ENCODE measurements at places on chromosomes 1 and 21.

DNA sequence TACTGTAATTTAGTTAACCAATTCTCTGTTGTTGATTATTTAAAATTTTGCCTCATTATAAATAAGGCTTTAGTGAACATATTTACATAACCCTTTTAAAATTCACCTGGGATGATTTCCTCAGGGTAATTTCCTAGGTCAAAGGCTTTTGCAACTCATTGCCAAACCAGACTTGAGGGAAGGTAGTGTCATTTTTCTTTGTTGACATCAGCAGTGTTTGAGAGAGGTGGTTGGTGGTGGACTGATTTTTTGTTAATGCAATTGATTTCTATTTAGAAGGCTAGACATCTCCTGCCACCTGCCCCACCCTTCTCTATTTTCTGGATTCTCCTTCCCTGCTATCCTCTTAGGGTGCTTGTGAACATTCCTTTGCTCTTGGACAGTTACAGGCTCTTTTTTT lies 116.8 kb downstream of the HHAT start:
- DNase-seq: no peak

DNA sequence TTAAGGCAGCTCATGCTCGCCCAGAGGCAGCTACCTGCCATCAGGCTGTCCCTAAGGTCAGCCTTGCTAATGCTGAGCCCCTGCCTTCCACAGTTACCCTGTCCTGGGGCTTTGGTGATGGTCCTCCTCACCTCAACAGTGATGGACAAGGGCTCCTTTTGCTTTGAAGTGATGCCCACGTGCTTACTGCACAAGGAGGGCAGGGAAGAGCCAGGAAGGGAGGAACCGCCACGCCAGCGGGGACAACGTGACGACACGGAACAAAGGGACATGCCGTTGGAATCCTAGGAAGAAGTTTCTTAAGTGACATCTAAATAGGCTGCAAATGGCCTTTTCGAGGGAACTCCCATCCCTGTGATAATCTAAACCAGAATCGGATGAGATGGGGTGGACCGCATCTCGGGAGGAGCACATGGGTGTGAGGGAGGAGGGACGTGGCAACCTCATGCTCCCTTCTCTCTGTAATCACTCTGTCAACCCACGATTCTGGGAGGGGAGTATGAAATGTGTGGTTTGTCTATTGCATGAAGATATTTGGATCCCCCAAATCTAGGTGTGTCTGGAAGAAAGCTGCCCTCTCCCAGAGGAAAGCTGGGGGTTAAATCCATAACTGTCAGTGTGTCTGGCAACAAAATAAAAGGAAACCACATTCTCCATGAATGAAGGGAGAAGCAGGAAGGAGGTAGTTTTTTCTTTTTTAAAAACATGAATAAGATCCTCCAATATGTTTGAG lies 110.9 kb upstream of the IRF2BP2 start:
- DNase-seq: no peak

GRCh38 chr1:56625819-56626440 lies 19.2 kb upstream of the PRKAA2 start:
- no peak for DNase-seq

GRCh38 chr1:41642922-41643821 lies 158.7 kb upstream of the EDN2 start:
- no peak for DNase-seq

DNA sequence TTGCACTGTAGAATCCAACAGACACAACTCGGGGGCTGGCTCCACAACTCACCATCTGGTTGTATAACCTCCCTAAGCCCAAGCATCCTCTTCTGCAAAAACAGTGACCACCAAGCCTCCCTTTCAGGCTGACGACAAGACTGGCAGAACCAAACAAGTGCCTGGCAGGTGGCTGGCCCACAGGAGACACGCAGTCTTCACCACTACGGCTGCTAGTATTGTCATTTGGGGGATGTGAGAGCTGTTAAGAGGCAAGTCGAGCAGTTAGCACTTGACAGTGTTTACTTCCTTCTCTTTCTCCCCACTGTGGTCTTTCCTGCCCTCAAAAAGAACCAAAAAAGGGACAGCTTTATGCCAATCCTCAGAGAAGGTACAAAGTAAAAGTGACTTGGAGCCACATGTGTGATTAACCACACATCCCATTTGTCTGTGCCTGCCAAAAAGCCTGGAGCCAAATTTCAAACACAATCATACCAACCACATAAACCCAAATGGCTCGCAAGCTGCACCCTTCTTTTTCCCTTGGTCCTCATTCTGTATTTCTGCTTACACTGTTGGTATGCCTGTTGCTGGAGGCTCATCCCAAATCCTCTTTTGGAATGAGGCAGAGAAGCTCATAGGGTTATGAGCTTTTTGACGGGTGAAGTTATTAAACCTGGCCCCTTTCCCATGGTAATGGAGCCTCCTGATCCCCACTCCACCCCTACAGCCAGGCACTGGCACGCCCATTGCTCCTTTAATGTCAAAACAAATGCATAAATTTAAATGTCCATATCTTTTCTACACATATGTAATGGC lies 94.1 kb downstream of the TGFBR3 start:
- no peak for DNase-seq

DNA sequence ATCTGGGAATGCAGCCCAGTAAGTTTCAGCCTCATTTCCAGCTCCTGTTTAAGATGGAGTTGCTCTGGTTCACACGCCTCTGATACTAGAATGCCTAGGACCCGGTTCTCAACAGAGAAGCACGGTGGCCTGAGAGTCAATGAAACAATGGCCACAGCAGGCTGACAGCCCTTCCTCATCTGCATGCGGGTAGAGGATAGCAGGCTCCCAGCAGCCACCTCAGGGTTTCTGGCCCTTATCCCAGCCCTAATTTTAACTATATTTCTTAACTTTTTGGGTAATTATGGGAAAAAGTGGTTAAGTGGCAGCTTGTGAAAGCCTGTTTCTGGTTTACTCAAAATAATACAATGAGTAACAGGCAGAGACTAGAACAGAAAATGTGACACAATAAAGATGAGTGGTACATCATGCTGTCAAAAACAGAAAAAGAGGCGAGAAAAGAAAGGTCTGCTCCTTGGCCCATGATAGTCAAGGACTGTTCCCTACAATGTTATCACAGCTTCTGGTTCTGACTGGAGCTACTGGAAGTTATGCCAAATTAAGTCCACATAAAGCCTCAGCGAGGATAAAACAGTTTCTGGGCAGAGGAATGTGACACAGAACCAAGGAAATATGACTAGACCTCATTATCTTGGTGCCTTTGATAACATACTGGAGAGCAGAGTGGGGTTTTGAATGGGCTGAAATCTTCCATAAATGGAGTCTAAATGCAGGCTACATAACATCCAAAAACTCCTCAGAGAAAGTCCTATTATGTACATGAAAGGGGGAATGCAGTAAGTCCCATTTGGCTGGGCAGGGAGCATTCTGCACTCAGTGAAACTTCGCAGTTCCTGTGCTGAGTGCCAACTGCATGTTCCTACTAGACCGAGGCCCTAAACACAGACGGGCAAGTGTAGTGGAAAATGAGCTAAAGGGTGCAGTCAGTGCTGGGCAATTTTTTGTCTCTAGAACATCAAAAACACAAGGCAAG lies 92.1 kb downstream of the NIBAN1 start:
- no peak for DNase-seq

DNA sequence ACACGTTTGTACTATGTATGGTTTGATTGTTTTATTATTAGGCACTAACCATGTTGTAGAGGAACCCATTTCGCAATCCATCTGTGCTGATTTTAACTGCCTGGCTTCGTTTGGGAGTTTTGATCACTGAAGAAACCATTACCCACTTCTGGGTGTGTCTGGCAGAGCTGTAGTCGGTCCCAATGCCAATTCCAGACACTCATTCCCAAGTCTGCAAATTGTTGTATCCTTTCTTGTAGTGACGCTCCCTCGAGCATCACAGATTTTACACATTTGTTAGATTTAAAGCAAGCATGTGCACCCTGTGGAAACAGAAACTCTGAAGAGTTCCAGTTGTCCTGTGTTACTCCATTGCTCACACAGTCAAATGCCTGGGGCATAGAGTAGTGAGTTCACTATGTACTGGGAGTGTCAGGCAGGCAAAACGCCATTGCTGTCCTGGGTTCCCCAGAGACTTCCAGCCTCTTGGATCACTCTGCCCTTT lies 31.0 kb upstream of the EFCAB14 start:
- no peak for DNase-seq

- DNase-seq: peak; percentile 93
These were observed 29.6 kb upstream of the PRRX1 start for GRCh38 chr1:170634293-170634692.

DNA sequence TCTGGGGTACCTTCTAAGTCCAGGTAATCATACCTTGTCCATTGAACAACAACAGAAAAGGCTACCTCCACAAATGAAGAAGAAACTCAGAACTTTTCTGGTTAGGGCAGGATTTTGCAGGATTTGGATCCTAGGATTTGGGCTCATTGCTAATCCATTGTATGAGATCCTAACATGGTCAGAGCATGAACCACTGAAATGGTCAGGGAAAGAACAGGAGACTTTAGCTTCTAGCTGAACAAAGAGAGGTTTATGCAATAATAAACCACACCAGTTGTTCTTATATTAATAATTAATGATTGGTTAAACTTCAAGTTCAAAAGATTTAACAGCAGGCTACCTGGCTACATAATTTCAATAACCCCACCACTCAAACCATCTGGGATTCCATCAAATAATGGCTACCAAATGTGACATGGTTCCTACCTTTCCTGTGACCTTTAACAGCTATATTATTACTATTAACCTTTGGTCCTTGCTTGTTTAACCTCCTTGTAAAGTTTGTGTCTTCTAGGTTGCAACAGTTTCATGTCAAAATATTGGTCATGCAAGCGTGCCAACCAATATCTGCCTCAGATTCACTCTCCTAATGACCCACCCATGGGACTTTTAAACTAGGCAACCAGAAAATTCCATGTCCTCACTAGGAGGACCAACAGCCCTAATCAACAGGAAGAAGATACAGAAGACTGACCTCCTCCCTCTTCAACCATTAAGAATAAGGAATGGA lies 60.6 kb upstream of the USH2A start:
- no peak for DNase-seq

DNA sequence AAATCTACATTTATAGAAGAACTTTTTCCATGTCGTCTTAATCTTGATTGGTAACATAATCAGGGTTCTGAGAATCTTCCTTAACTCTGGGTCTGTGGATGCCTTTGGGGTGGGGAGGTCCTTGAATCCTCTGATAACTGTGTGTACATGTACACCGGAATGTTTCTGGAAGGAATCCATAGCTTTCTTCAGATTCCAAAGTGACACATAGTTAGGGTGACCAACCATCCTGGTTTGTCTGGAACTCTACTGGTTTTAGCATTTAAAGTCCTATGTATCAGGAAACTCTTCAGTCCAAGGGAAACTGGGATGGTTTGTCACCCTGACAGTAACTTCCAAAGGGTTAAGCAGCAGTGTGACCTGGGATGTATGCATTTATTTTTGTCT lies 16.8 kb downstream of the STRIP1 start:
- DNase-seq: peak; percentile 75

- DNase-seq: no peak
These were observed 76.7 kb upstream of the VCAM1 start for GRCh38 chr1:100642826-100643225.

DNA sequence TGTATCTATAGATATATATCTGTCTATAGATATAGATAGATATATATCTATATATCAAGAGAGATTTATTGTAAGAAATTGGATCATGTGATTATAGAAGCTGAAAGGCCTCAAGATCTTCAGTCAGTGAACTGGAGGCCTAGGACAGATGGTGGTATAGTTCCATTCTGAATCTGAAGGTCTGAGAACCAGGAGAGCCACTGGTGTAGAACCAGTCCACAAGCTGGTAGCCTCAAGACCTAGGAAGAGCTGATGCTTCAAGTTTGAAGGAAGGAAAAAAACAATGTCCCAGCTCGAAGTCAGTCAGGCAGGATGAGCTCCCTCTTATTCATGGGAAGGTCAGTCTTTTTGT lies 213.2 kb upstream of the JUN start:
- no peak for DNase-seq

DNA sequence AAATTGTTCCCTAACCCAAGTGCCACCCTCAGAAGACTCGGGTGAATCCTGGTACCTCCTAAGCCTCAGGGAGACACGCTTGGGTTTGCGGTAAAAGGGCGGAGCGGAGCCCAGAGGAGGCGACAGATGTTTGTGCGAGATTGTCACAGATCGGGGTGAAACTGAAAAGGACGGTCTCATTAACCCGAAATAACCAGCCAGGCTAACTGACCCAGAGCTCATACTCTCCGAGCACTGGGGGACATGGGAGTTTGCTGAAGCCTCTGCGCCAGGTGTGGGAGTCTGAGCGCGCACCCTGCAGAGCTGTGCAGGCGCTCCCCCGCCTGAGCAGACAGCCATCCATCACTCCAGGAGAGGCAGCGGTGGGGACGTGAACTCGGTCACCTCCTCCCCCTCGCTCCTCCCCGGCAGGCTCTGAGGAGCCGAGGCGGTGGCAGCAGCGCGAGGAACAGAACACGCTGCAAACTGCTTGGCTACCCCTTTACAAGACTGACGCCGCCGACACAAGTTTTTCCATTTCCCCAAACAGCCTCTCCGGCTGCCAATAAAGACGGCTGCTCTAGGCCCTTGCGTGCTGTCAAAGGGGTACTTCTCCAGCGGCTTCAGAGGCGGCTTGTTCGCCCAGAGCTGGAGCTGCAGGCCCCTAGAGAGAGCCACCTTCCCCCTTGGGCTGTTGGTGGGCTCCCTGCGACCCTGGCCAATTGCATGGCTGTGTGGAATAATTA lies 43.5 kb downstream of the RRAGC start:
- no peak for DNase-seq

DNA sequence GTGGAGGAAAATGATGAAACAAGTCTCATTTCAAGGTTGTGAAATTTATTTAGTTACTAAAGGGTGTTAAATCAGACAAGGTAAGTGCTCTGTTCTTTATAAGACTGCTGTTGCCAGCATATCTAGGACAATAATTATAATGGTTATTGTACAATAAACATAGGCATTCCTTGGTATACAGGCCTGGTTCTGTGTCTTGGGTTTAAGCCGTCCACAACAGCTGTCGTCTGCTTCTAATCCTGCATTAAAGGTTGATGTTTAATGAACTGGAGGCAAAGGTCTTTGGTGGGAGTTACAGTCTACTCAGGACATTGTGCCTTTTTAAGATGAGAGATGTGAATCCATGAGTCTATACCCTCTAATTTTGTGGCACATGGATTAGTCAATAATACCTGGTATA lies 23.4 kb upstream of the FMO4 start:
- no peak for DNase-seq

DNA sequence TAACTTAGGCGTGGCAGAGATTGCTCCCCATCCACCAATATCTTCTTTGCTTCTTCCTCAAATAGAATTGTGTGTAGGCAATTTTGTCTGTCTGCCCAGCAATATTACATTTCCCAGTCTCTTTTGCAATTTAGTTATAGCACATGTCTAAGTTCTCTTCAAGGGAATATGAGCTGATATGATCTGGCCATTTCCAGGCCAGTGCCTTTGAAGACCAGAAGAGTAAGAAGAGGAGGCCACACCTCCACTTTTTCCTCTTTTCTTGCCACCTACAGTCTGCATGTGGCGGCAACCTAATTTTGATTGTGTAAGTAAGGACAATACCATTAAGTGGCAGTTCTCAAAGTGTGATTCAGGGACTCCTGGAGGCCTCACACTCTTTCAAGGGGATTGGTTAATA lies 6.3 kb upstream of the RSBN1 start:
- no peak for DNase-seq

- no peak for DNase-seq
These were observed 777 bp upstream of the METTL25B start for GRCh38 chr1:156727492-156727891.

Measured in HFFc6 (cell line).